SJSA1 (cell line): ENCODE measurements at places on chromosomes 3 and 15. TPM values are rescaled to one million over a fixed set of nuclear protein-coding genes. Genes with fewer than 3 reads are reported as not detected.

Gene CPA3
- 0.08 TPM in 1 of 2 replicates, not detected in the other for total RNA-seq

Gene BCHE
- not detected in 2 replicates for total RNA-seq

Gene MUC20
- total RNA-seq: not detected in 2 replicates

Gene SLC28A2
- total RNA-seq: not detected in 2 replicates

Gene MKRN2OS
- not detected in 2 replicates for total RNA-seq

- no peak for DNase-seq
Observed at GRCh38 chr15:50164458-50164857, 17.5 kb upstream of the SLC27A2 start.

GRCh38 chr3:188584958-188585689, 431.2 kb downstream of the LPP start:
- DNase-seq: peak; percentile 14

GRCh38 chr3:132254076-132254755, 63.0 kb upstream of the ACP3 start:
- no peak for DNase-seq

DNA sequence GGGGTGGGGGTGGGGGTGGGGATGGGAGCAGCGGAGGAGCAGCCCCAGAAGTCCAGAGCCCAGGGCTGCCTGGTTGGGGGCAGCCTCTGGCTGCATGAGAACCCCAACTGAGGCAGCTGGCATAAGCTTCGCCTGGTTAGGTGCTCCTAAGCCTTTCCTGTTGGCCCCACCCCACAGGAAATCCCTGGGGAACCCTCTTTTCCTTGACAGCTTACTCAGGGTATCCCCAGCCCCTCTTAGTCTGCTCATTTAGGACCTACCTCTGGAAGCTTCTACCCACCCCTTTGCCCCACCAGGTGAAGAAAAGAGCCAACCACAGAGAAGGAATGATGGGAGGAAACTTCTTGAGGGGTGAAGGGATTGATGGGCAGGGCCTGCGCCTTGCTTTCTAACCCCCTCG, 53.4 kb downstream of the IL20RB start:
- DNase-seq: no peak

- no peak for DNase-seq
Observed at GRCh38 chr3:123301331-123302184, 99.8 kb downstream of the SEC22A start.

GRCh38 chr3:191358929-191359328, 28.6 kb upstream of the UTS2B start:
- DNase-seq: no peak

GRCh38 chr3:134279466-134279865, 28.8 kb upstream of the RYK start:
- no peak for DNase-seq

DNA sequence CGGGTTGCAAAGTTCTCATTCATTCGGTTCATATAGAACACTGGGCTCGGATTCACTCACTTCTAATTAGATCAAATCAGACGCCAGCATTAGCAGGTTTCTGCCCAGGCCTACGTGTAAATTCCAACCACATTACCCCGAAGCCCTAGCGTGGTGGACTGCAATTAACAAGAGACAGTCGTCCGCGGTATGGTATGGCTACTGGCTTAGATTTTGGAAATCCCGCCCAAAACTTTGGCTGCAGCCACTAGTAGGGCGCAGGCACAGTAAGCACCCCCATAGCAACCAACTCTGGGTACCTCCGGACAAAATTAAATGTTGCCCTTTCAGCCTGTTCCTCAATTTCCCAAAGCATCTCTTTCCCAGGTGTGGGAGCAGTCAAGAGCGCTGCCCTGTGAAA, 771 bp downstream of the RARRES1 start:
- DNase-seq: no peak

GRCh38 chr3:126555795-126556636, 2.7 kb downstream of the C3orf22 start:
- DNase-seq: no peak

DNA sequence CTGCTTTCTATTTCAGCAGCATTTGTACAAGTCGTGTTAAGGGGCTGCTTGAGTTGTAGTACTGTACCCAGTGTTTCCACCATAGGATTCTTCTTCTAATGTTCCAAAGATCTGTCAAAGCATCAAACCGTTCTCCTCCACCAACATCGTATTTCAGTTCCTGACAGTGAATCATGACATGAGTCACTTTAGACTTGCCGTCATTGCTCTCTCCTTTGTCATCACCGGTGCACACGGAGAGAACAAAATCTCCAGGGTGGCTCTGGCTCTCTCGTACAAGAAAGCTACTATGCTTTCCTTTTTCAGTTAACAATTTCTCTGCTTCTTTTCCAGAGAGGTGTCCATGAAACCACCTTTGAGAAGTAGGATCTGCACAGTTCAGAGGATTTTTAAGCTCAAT, 270.9 kb upstream of the CCDC54 start:
- no peak for DNase-seq

DNA sequence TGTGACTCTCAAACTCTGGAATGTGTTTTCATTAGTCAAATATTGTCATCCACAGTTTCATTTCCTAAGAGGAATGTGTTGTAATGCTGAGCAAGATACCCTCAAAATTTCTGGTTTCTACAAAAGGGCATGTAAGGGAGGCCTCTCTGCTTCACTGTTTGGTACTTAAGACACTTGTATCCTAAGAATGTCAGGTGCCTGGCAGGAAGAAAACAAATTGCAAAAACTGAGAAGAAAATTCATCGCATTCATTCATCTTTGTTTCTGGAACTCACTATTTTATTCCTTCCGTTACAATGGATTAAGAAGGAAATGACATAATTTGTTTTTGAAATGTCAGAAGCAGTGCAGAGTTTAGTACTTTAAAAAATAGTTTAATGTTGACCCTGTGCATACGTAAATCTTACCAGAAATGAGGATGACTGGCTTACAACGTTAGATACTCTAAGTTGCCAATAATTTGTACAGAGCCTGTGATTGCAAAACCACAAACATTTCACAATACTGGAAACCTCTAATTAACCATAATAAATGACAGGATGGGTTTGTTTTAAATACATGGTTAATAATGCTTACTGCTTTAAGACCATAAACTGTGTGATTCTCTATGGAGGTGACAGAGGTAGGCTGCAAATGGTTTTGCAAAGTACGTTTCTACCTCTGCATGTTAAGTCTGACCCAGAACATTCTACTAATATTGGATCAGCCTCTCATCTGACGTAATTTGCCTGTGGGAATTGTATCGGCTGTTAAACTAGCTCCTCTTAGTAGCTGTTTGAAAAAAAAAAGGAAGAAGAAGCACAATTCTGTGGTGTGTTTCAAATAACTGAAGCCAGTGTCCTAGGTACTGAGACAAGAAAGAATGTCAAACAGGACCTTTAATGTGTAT, 477.8 kb downstream of the RBMS3 start:
- DNase-seq: peak; percentile 49

- no peak for DNase-seq
Observed at GRCh38 chr15:76003364-76003763, 8.9 kb downstream of the NRG4 start.

DNA sequence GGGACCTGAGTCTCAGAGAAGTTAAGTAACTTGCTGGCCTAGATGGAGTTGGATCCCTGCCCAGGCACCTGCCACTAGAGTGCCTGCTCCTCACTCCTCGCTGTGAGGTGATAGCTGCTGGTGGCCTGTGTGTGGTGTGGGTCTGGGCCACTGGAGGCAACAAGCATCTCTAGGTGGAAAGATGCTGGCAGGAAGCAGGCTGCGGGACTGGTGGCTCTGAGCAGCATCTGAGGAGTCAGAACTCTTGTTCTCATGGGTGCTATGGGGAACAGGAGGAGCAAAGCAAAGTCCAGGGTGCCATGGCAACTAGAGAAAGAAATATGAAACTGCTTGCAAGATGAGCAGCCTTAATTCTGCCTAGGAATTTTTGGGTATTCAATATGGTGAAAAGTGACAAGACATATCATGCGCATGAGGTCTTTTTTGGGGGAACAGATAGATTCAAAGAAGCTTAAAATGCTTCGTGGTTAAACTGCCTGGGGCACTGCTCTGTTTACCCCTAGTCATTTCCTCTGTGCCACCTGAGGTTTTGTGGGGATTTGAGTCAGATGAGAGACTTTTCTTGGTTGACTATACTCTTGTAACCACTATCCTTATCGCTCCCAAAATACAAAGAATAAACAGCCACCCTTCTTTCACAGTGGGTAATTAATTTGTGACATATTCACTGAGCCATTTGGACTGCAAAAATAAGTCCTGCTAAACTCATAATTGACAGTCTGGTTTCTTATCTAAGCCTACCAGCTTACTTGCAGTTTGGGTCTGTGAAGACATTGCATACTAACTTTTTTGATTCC, 50.3 kb downstream of the MED12L start:
- no peak for DNase-seq

DNA sequence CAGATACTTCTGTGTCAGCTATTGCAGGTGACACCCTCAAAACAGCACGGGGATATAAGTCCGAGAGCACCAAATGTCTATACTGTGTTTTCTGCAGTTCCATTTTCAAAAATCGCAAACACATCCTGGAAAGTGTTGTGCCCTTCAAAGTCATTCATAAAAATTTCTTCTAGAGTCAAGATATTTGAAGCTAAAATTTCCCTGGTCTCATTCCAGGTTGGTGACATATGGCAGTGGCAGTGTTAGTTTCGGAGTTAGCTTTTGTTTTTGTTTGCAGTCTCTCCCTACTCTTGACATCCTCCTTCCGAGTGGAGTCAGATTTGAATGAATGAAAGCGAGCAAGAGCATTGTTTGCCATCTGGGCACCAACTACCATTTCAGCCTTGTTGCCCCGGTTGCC, 3.2 kb upstream of the FSIP1 start:
- no peak for DNase-seq

GRCh38 chr3:8320711-8321458, 180.7 kb upstream of the LMCD1 start:
- no peak for DNase-seq

GRCh38 chr3:148588291-148588690, 109.4 kb upstream of the AGTR1 start:
- no peak for DNase-seq

DNA sequence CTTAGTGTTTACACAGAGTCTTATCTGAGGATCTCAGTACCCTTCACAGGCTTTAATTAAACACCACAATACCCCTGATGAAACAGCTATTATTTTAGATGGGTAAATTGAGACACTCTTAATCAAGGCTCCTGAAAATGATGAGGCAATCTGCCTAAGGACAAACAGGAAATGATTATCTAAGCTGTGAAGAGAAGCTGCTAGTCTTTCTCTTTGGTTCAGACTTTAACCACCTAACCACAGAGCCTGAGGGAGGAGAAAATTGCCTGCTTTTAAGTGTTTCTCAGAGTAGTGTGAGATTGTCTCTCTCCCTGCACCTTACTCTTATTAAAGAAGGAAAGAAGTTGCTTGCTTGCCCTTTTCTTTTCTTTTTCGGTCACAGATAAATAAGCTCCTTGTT, 364.3 kb upstream of the ADAMTS9 start:
- no peak for DNase-seq

DNA sequence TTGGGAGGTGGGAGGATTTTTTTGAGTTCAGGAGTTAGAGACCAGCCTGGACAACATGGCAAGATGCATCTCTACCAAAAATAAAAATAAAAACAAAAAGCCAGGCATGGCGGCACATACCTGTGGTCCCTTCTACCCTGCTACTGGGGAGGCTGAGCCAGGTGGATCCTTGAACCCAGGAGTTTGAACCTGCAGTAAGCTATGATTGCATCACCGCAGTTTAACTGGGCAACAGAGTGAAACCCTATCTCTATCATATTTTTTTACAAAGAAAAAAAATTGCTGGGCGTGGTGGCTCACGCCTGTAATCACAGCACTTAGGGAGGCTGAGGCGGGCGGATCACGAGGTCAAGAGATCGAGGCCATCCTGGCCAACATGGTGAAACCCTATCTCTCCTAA, 35.8 kb upstream of the RPN1 start:
- DNase-seq: no peak

GRCh38 chr15:48017747-48018146, 103.0 kb upstream of the SLC24A5 start:
- no peak for DNase-seq

DNA sequence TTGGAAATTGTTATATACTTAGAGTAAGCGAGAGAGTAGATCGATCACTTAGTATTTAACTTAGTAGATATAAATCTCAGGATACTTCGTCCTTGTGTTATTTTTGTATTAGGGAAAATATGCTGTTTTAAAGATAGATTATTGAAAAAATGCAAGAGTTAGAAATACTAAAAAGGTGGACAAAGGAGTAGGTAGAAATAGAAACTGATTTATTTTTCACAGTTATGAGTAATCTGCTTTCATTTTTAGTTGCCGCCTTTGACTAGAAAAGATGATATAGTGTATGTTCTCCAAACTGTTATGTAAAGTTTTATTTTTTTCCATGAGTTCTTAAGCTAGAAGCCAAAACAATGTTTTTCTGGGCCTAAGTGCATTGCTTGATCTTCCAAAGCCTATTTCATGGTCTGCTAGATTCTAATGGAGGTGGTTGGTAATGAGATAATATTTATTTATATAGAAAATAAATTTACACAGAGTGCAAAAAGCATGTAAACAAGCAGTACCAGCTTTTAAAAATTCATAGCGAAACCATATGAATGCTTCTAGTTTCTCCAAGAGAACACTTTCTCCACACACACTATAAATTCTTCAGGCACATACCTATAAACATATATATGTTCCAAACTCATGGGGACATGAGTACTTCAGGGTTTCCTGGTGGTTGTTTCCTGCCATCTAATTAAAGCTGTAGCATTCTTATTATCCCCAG, 61.1 kb downstream of the DIPK2A start:
- DNase-seq: no peak

DNA sequence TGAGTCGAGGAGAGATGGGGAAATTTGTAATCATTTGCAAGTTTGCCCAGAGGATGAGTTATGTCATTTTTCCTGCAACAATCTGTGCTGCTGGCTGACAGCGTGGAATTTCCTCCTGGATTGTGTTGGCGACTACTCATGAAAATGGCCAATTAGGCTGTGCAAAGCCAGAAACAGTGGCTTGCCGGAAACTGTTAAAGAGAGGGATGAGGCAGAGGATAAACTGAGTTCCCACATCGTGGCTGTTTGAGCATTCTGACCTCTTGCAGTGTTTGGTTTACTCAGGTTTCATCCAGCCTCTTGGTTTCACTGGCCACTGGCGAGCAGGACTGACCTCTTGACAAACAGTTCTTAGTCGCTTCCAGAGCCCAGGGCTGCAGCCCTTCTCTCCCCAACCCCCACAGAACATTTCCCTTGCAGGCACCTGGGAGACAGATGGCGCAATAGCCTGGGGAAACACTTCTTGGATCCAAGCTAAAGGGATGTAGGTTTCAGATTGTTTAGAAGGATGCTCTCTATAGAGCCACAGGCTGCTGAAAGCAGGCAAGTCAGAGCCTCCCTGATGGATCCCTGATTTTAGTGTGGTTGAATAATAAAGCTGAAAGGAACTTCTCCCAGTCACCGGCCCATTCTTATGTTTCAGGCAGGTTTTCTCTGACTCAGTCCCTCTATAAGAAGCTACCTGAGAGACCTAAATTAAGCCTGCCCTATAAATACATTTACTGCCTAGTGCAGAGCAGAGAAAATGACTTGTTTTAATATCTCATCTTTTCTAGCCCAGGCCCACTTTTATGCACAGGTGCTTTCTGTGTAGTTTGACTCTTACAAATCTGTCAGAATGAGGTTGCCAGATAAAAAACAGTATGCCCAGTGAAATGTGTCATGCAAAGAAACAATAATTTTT, 92.8 kb upstream of the UBE2E1 start:
- no peak for DNase-seq

- DNase-seq: no peak
Observed at GRCh38 chr3:197363553-197364409, 65.4 kb upstream of the DLG1 start.
